ENCODE measurements at places on chromosomes 3 and 15. TPM values are rescaled to one million over a fixed set of nuclear protein-coding genes. Genes with fewer than 3 reads are reported as not detected.

The PTPRG gene
- 86.7 TPM for total RNA-seq

- no peak overlapping the region for H3K27ac ChIP-seq
- DNase-seq: no peak
- H3K36me3 ChIP-seq: peaks cover 6% of the 10 kb centered on the region
- H3K27me3 ChIP-seq: no peaks in the 10 kb centered on the region
- no peaks in the 10 kb centered on the region for H3K4me1 ChIP-seq
These were observed 92.9 kb downstream of the UBE3A start for GRCh38 chr15:25345943-25346342.

- peak overlapping the region; percentile 97 for H3K27ac ChIP-seq
- no peaks in the 10 kb centered on the region for H3K27me3 ChIP-seq
- DNase-seq: peak; percentile 67
- no peaks in the 10 kb centered on the region for H3K36me3 ChIP-seq
- peak overlapping the region; percentile 70 for H3K4me3 ChIP-seq
- H3K4me1 ChIP-seq: peaks cover 32% of the 10 kb centered on the region
These were observed 70.3 kb downstream of the CCNL1 start for GRCh38 chr3:157089455-157090221.

DNA sequence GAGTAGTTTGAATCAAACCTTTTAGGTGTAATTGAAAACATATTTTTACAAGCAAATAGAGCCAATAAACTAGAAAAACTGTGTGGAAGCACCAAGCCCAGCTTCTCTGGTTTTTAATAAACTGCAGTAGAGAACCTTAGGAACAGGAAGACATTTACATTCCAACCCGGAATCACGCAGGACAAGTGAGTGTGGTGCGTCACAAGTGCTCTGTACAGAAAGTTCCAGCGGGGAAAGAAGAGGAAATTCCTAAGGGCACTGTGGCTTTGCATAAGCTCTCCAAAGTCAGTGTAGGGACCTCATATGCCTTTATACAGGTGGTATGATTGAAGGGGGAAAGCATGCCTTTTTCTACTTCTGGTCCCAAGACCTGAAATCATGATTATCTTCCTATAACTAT lies 21.6 kb downstream of the COL8A1 start:
- H3K36me3 ChIP-seq: no peaks in the 10 kb centered on the region
- peak; percentile 60 for DNase-seq
- H3K4me1 ChIP-seq: peaks cover 6% of the 10 kb centered on the region

DNA sequence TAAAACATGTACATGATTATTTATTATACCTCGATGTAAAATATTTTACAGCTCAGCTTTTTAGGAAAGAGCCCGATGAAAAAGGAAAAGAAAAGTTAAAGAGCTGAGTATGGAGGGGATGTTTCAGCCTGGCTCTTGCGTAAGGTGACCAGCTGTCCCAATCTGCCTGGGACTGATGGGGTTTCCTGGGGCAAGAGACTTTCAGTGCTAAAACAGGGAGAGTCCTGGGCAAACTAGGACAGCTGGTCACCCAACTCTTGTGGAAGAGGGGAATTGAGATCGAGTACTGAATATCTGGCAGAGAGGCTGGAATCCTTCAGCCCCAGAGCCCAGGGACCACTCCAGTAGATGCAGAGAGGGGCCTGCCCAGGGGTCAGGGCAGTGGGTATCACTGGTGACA lies 21.0 kb downstream of the DUOX2 start:
- peaks cover under 1% of the 10 kb centered on the region for H3K27me3 ChIP-seq
- no peaks in the 10 kb centered on the region for H3K36me3 ChIP-seq
- no peak overlapping the region for H3K4me3 ChIP-seq
- no peaks in the 10 kb centered on the region for H3K4me1 ChIP-seq
- H3K27ac ChIP-seq: no peak overlapping the region
- DNase-seq: no peak

DNA sequence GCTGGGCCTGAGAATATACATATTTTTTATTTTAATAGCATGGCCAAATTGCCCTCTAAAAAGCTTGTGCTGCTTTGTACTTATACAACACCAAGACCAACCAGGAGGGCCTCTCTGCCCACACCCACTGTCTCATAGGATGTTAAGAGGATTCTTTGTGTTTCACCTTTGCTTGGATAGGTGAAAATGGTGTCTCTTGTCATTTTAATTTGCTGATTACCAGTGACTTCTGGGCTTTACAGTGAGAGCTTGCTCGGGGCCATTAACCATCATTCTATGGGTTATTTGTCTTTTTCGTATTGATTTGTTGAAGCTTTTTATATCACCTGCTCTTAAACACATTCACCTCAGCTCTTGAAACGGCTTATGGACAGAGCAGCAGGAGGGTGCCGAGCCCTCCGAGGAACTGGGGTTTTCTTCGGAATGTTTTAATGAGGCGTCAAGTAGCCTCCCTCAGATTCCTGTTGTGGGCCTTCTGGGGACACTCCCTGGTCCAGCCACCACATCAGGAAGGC lies 10.5 kb downstream of the PTH1R start:
- H3K36me3 ChIP-seq: no peaks in the 10 kb centered on the region
- H3K4me3 ChIP-seq: no peak overlapping the region

DNA sequence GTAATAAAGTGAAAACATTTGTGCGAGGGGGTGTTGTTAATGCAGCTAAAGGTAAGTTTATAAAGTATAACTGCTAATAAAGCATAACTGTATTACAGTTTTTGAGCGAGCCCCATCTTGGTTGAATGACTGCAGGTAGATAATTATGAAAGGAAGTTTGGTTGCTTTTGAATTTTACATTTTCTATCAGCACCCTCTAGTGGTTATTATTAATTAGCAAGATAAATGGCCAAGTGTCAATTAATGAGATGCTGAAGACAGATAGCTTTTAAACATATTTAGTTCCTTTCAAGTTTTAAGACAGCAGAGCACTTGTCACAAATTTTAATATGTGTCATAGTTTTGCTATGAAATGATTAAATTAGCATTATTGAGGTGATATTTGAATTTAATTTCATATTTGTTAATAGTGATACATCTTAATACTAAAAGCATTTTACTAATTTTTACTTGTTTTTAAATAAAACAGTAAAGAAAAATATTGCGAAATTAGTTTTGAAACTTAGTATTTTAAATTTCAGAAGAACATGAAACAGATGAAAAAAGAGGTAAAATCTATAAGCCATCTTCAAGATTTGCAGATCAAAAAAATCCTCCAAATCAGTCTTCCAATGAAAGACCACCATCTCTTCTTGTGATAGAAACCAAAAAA lies 15.1 kb downstream of the U2SURP start:
- H3K36me3 ChIP-seq: peaks cover 92% of the 10 kb centered on the region
- no peaks in the 10 kb centered on the region for H3K27me3 ChIP-seq
- no peak overlapping the region for H3K27ac ChIP-seq
- no peak overlapping the region for H3K4me3 ChIP-seq
- no peaks in the 10 kb centered on the region for H3K4me1 ChIP-seq
- DNase-seq: no peak

The PLS1 gene
- total RNA-seq: 26.0 TPM

GRCh38 chr15:81947548-81947947 lies 98.3 kb downstream of the MEX3B start:
- no peaks in the 10 kb centered on the region for H3K36me3 ChIP-seq
- no peak overlapping the region for H3K4me3 ChIP-seq
- no peaks in the 10 kb centered on the region for H3K4me1 ChIP-seq
- no peak overlapping the region for H3K27ac ChIP-seq
